ENCODE measurements at places on chromosomes 7 and 10.

DNA sequence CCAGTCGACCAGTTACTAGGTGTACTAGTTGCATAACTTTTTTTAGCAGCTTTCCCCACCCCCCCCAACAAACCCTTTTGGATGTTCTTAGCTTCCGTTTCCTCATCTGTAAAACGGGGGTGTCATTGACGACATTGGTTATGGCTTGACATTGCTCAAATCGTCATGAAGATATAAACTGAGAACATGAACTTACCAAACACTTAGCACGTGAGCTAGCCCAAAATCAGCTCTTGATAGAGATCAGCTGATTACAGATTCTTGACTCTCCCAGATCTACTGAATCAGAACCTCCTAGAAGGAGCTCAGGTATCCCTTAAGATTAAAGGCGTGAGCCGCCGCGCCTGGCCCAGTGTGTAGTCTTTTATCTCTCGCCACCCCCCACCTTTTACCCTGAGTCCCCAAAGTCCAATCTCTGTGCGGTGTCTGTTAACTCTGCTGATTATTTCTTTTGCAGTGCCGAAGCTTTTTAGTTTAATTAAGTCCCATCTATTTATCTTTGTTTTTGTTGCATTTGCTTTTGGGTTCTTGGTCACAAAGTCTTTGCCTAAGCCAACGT lies 1.0 kb upstream of the GNA12 start:
- no peak for DNase-seq

DNA sequence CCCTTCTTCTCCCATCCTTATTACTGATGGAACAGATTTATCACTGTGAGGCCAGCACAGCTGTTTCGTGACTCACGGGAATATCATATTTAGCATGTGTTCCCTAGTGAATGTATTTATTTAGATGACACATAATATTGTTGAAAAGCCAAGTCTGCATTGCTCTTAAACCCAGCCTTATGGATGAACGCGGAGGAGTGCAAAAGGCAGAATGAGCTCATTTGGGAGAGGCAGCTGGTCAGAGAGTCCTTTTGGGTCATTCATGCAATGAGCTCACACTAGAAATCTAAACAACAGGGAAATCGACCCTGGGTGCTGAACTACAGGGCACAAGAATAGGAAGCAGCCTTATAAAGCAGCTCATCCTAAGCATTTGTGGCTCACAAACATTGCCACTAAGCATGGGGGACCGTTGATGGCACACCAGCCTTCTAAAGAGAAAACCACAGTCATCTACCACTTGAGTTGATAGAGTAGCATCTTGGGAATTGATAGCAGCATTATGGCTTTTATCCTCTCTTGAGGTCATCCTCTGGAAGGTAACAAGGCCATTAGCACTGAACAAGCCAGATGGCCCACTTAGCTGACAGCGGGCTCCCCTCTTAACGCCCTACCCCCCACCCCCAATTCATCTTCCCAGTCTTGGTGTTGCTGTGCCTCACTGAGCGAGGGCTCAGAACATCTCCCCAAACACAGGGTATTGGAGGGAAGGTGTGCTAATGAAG lies 32.9 kb upstream of the SDK1 start:
- peak; percentile 60 for DNase-seq

DNA sequence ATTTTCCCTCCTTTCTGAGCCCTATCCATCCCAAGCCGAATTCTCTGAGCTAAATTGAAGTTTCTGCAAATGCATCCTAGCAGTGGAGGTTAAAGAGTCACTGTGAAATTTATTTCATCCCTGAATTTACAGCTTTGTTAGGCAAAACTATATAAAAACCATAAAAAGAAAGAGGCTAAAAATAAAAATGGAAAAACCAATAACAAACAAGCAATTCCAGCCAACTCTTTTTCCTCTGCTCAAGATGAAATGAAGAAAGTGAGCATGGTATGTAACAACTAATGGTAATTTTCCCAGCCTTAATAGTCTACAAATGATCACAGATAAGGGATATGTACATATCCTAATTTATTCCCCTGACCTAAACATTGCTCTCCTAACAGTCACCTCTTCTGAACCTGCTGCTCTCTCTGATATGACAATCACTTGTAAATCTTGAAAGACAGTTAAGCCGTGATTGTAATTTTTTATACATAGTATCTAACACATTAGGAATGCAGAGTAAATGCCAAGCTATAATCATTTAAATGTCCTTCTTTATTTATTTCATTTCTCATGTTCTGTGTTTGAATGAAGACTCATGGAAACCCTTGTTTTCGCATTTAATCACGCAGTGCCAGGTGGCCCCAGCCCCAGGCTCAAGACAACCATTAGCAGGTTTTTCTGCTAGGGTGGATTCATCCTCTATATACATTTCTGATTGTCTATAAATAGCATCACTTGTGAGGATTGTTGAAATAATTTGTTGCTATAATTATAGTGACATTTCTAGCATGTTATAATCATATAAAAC lies 48.6 kb upstream of the NRP1 start:
- peak; percentile 18 for DNase-seq

DNA sequence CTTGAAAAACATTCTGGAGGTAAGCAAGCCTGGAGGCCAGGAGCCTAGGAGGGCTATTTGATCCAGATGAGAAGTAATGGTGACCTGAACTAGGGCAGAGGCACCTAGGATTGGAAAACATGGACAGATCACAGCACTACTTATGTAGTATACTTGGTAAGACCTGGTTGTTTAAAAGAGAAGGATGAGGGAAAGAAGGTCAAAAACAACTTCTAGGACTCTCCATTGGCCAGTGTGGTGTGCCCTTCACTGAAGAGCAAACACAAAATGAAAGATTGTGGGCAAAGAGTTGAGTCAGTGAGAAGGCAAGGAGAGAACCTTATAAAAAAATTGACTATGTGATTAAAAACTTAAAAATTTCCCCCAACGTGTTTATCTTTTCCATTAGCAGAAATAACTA lies 14.3 kb downstream of the ANKRD1 start:
- no peak for DNase-seq

GRCh38 chr10:110268442-110268841 lies 36.3 kb downstream of the SMNDC1 start:
- no peak for DNase-seq

- peak; percentile 52 for DNase-seq
Observed at GRCh38 chr7:118104812-118105441, 79.0 kb upstream of the LSM8 start.

DNA sequence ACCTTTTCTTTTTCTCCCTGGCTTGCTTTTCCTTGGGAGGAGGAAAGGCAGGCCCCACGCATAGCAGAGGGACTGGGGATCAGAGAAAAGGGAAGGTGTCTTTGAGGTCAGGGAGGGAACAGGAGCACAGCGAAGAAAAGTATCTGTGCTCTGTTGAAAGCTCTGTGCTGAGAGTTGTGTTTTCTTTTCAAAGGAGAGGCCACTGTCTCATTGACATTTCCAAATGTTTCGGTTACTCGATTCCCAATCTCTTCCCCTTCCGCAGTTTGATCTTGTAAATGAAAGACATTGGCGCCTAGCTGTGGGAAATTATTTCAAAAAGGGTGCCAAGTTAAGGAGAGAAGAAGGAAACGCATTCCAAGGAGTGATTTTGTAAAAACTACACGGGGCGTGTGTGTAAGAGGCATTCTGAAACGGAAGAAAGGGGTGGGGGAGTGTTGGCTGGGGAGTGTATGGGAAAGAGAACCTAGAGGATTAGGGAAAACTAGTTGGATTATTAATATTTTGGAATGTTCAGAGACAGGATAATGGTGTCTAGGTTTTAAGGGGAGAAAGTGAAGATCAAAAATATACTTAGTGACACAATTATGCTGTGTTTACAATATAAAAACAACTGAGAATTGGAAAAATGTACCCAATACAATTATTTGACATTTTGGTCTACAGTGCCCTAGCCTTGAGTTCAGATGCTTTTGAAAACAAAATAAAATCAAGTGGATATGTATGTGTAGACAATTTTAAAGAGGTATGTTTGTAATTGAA lies 708 bp downstream of the KLHDC10 start:
- DNase-seq: peak; percentile 60

- DNase-seq: peak; percentile 50
Observed at GRCh38 chr7:149669121-149669818, 104.1 kb downstream of the ZNF467 start.

DNA sequence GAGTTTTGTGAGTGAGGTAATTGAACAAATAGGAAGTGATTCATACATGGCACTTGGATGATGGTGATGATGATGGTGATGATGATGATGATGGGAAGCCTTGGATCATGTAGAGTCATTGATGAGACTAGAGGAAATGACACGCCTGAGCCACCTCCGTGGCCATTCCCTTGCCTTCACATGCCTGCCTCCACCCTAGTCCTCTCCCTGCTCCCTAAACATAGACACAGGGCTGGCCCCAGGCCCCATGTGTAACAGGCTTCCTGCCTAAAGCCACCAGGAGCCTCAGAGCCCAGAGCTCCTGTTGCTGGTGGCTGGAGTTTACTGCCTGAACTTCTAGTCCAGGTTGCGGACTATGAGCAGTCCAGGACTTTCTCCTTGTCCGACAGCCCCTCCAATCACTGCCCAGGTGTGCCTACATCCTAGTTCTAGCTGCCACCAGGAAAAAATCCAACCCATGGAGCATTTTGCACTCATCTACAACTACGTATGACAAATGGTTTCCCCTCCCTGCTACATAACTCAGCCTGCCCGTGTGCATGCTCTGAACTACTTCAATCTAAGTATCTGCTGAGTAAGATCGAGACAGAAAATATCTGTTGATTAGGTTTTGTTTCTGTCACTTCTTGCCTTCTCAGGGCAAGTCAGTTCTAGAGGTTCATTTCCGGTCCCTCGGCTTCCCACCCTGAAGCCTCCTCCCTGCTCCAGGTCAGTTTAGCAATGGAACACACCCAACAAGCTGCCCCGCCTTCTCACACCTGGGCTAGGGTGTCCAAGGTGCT lies 35.5 kb upstream of the KDM7A start:
- no peak for DNase-seq

DNA sequence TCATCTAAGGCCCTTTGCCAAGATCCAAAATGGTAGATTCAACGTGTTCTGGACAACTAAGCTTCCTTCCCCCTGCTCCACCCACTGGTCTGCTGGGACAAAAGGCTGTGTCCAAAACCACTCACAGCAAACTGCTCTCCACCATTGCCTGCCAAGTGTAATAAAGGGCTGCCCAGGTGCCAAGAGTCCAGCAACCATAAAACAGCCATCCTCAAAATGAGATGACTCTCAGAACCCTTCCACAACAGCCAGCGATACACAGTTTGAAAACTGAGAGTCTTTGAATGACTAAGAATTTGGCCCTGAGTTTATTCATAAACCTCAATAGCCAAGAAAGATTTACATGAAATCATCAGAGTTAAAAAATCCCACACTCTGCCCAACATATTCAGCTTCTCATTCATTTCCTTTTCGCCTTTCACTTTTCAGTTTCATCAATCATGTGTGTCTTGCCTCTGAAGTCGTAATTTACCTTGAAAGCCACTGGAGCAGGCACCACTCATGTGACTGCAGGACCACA lies 658.1 kb upstream of the MGMT start:
- no peak for DNase-seq

DNA sequence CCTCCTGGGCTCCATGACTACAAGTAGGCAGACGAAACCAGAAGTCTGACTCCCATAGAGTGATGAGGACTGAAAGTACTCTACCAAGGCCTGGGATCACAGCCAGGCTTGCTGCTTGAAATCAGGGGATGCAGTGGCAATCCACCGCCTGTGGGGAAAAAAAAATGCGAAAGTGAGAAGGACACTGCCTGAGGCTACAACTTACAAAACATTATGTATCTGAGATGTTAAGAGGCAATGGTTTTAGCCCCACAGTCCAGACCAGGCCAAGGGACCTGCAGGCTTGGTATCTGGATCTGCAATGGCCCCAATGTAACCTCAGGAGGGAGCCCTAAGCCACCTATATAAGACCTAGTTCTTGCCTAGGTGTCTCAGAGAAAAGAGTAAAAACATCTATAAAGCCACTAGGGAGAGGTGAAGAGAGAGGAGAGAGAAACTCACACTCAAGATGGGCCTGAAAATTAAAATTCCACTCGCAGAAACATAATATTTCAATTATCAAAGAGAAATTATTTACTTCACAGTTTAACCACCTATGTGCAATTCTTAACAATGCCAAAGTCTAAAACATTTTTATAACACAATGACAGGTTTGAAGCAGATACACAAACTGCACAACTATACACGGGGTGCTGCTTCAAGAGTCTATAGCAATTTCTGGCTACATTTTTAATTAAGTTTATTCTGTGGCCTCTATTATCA lies 13.9 kb downstream of the DNAJC1 start:
- DNase-seq: peak; percentile 75

GRCh38 chr7:113768387-113768786 lies 150.4 kb downstream of the PPP1R3A start:
- DNase-seq: peak; percentile 35

- no peak for DNase-seq
Observed at GRCh38 chr10:119275085-119275484, 67.7 kb downstream of the GRK5 start.

GRCh38 chr7:34772296-34772938 lies 114.4 kb downstream of the NPSR1 start:
- DNase-seq: peak; percentile 20

DNA sequence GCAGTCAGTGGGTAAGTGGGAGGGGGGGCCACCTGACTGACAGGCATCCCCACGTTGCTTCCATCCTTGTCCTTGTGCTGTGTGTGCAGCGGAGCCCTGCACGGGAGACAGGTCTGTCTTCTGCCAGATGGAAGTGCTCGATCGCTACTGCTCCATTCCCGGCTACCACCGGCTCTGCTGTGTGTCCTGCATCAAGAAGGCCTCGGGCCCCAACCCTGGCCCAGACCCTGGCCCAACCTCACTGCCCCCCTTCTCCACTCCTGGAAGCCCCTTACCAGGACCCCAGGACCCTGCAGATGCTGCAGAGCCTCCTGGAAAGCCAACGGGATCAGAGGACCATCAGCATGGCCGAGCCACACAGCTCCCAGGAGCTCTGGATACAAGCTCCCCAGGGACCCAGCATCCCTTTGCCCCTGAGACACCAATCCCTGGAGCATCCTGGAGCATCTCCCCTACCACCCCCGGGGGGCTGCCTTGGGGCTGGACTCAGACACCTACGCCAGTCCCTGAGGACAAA lies 24.8 kb downstream of the TBATA start:
- no peak for DNase-seq

DNA sequence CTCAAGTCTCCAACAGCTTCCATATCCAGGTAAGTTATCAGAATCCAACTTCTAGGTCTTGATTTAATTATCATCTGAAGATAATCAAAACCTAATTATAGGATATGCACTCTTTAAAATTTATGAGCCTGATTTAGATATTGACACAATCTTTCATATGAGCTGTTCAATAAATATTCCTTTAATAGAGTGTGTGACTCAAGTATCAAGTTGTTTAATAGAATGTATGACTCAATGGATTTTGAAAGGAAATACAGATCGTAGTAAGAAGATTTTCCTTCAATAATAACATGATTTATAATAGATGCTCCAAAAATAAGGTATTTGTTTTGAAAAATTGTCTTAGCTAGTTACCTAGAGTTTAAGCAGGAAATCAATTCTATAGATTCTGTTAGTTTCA lies 97.8 kb downstream of the ABCA13 start:
- no peak for DNase-seq

GRCh38 chr10:3720228-3721019 lies 64.6 kb downstream of the KLF6 start:
- peak; percentile 81 for DNase-seq

- DNase-seq: no peak
Observed at GRCh38 chr7:128264477-128264876, 23.4 kb downstream of the LEP start.

GRCh38 chr10:3948843-3949242 lies 163.8 kb upstream of the KLF6 start:
- DNase-seq: no peak

All from adipocyte (in vitro differentiated cells).